Activated CD8-positive, alpha-beta memory T cell treated with anti-CD3 and anti-CD28 coated beads for 1 hour (primary cell): ENCODE measurements at places on chromosomes 5 and 9.

DNA sequence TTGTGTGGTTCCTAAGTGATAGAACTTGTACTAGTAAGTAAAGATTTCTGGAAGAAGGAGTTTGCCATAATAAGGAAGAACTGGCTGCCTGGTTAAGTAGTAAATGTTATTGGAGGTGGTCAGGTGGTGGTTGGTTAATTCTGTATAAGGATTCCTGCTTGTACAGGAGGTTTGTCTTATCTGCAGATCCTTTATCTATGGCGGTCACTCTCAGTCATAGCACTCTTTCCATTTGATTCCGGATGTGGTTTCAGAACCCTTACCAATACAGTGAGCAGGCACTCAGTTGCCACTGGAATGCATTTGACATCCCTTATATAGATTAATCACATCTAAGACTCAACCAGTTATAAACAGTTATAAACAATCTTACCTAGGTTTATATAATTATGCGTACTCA, 50.3 kb downstream of the RAD50 start:
- DNase-seq = no peak

- no peak for DNase-seq
Measured at GRCh38 chr9:137449081-137449844, 8.1 kb upstream of the ENTPD8 start.

DNA sequence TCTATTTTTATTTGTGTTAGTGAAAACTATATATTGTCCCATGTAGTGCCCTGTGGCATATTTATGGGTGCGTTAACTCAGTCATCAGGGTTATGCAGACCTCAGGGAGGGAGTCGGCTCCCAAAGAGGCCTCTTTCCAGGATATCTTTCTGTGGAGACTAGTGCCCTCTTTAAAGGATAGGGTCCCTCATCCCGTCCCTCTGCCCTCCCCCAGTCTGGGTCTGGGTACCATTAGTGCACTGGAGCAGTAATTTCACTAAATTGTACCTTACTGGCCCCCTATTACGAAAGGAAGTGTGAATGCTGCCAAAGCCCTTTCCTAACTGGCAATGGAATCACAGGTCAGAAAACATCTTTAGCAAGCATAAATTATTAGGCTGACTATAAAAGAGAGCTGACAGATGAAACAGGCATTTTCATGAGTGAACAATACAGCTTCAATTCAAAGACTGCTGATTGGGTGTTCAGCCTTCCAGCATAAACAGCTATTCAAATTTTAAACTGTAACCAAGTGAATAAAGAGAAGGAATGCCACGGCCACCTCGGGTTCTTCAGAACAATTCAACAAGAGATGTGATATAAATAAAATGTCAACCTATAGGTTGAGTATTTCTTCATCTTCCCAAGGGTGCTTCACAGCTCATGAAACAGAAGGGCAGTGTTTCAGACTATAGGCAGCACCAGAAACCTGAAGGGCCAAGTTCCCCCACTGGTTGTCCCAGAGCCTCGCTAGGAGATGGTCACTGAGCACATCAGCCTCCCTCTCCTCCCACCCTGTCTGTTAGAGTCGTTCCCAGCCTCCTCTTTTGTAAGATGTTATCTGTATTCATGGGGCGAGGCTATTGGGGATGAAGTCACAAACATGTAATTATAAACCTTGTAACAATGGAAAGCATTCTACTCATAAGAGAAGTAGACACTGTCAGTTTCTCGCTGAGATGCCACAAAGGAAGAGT, 318.7 kb downstream of the TMEM161B start:
- DNase-seq = no peak

DNA sequence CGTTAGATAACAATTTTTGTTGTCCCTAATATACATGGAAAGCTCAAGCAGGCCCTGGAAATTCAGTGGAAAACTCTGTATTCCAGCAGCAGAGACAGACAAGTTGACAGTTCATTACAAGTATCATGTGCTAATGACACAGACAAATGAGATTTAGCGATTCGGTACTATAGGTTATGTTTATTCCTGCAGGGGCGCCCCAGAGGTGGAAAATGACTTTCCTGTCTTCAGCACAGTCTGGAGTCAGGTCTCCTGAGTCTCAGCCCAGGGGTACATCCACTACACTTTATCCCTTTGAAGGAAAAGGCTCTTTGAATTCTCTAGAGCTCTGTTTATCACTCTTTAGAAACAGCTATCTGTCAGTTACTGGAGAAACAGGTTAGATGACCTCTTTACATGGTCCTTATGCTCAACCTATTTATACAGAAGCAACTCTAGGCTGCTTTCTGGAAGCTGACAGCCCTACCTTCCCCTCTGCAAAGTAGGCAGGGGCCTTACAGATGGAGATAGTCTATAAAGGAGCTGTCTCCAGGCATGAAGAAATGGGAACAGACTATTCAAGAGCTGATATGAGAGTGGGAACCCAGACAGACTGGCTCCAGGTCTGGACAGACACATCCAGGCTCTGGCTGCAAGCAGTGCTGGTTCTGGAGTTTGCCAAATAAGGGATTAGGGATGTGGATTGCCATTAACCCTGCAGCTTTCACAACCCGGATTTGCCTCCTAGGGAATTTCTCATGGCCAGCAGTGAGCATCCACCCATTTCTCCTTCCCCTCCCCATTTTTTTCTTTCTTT, 7.2 kb upstream of the SLC31A2 start:
- no peak for DNase-seq

- DNase-seq = no peak
Measured at GRCh38 chr5:76125346-76125745, 42.2 kb downstream of the SV2C start.

DNA sequence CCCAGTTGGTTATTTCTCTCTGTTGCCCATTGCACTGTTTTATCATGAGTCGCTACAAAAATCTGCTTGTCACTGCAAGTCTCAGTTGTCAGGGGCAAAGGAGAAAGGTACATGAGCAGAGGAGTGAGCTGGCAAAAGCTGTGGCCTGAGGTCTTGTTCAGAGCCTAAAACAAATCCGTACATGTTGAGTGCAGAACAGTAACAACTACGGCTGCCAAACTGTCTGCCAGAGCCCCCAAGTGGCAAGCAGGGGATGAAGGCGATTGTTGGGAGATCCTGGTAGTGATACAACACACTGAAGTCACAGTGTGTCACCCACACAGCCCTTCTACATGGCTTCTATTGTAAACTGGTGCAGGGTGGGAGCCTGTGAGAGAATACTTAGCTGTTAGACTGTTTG, 50.9 kb downstream of the BRINP1 start:
- no peak for DNase-seq

DNA sequence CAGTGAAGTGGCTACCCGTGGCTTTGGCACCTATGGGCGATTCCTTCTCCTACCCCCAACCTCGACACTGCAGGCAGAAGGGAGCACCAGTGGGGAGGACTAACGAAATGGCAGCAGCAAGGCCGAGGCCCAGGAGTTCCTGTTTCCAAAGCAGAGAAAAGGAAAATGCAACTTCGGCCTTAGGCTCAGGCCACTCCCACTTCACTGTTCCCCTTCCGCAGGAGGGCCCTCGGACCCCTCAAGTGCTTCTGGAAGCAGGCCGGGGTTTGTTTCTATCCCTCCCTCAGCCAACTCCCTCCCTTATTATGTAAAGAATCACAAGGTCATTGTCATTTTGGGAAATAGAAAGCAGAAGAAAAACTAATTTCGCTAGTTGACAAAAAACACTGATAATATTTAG, 36.4 kb upstream of the NKX2-5 start:
- DNase-seq = no peak

DNA sequence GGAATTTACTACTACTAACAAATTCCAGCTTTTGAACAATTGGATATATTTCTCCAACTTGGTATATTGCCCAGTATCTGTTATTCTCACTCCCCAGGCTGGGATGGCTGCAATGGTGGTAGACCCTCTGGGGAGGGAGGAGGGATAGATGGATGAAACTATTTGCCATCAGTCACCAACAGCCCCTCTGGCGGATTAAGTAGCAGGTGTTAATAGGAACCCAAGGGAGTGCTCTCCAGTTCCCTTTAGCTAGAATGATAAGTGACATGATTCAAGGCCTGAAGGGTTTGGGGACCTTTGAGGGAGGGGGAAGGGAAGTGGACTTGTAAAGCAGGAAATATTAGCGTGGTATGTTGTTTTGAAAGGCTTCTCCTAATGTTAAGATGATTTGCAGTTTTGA, 824.0 kb upstream of the ARRDC3 start:
- no peak for DNase-seq

DNA sequence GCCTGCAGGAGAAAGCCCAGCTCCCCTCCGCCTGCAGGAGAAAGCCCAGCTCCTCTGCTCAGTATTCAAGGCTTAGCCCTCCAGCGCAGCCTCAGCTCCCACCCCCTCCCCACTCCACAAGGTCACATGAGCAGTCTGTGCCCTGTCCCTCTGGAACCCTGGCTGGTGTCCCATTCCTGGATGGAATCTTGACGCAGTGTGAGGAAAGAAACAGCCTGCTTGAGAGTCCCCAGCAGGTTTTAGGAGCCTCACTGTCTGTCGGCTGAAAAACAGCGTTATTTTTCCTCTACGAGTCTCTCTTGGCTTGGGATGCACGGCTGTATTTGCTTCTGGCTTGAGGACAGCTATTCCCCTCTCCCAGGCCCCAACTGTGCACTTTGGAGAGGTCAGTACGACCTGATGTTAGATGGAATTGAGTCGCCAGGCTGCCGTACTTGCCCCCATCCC, 210.1 kb upstream of the TRIM32 start:
- DNase-seq = no peak

GRCh38 chr9:89742660-89743059, 137.8 kb downstream of the GADD45G start:
- no peak for DNase-seq

- DNase-seq = no peak
Measured at GRCh38 chr5:179912951-179913350, 5.3 kb upstream of the TBC1D9B start.

DNA sequence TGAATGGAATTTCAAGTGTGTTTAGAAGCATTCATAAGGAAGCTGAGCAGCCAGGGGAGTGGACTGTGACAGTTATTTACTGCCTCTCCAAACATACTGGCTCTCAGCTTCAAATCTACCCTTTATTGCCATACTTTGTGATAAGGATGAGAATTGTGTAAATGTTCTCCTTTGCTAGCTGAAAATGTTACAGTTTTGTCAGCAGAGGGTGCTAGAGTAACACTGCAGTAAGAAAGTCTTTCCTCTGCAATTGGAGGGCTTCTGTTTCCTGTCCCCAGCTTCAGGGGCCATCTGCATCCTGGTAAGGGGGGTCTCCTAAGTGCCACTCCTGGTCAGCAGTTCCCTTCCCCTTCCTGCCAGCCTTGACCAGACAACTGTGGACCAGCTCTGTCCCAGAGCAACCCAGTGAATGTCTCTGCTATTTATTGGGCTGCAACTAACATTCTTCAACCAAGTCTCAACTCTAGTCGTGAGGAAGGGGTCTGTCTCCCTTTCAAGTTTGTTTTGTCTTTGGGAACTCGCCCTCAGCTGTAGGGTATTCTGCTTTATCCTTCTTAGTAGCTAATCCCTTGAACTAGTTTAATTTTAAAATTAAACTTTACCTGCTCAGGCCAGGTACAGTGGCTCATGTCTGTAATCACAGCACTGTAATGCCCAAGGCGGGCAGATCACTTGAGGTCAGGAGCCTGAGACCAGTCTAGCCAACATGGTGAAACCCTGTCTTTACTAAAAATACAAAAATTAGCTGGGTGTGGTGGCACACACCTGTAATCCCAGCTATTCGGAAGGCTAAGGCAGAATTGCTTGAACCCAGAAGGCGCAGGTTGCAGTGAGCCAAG, 45.3 kb downstream of the RAPGEF6 start:
- no peak for DNase-seq

- no peak for DNase-seq
Measured at GRCh38 chr5:88490874-88491273, 222.2 kb upstream of the TMEM161B start.

DNA sequence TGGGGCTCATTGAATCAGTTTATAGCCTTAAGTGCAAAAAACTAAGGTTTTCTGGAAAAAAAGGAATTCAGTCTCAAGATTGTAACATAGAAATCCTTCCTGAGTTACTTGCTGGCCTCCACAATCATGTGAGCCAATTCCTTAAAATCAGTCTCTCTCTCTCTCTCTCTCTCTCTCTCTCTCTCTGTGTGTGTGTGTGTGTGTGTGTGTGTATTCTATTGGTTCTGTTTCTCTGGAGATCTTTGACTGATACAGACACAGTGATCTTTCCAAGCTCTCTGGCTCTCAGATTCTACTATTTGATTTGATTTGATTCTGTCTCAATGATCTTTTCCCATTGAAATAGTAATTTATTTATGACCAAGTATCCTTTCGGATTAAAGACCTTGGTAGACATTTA, 74.6 kb downstream of the CFAP95 start:
- DNase-seq = no peak

DNA sequence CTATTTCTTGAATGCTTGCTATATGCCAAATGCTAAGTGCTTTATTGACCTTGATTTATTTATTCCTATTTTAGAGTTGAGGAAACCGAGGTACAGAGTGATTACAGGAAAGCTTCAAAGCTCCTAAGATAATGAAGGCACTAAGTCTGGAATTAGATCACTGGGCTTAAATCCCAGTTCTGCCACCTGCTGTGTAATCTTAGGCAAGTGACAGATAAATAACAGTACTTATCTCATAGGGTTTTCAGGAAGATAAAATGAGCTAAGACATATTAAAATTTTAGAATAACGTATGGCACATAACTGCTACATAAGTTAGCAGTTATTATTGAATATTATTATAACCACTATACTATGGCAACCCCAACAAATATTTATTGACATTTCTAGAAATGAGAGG, 843.8 kb downstream of the DTWD2 start:
- DNase-seq = no peak

DNA sequence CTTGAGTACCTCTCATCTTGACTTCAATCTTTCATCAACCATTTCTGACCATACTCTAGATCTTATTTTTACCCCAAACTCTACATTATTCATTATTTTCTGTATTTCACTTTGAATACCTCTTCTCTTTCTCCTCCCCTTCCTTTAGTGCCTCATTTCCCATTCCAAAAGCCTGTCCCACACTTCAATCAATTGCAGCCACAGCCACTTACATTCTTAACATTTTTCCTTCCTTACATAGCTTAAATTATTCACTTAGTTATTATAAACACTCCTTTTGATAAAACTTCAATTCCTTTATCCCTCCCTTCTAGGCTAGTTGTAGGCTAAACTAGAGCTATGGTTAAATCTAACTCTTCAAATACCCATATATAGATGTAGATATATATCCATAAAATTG, 344.0 kb downstream of the PRR16 start:
- DNase-seq = no peak

DNA sequence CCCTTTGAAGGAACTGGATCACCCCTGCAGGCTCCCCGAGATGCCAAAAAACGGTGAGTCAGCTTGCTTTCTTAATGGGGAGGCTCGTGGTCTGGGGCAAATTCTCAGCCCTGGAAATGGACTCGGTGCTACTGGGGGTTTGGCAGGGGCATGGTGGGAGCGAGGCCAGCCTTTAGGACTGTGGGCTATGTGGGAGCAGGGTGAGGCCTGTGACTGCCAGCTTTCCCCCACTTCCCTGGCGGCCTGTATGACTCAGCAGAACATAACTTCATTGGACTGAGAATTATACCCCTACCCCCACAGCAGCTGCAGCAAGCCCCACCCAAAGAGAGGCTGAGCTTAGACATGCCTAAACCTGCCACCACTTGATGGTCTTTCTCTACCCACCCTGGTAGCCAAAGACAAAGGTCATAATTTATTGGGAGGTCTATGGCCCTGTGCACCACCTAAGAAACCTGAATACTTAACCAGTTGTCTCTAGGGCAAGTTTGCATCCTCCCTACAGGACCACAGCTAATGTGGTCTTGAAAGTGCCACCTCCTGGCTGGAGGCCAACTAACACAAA, 325.3 kb downstream of the TLE1 start:
- DNase-seq = no peak
